ENCODE measurements at places on chromosomes 6 and 20.

GRCh38 chr6:113052506-113052905 is 705.4 kb downstream of the RFPL4B start:
- no peak for DNase-seq

DNA sequence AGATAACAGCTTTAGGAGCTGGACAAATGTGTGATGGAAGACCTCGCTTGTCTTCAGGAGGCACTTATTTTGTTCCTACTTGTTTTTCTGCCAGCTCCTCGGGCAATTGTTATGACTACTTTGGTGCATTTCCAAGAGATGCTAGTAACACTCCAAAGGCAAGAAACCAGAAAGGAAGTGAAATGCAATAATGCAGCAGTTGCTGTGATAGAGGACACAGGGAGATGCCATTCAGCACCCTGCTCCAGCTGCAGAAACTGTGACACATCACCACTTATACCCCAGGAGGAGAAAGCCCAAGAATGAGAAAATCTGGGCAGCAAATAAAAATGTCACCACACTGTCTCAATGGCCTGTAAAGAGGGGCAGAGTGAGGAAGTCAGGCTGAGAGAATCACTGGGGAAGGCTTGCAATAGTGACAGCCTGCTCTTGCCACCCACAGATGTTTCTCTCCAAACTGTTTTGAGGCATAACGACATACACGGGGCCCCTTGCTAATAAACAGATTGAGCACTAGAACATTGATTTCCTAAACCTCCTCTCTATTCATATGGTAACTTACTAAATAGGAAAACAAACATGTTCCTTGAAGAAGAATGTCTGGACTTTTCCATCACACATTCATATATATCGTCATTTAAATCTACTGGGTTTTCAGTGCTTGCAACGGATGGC is 231.0 kb upstream of the PRND start:
- DNase-seq: no peak

DNA sequence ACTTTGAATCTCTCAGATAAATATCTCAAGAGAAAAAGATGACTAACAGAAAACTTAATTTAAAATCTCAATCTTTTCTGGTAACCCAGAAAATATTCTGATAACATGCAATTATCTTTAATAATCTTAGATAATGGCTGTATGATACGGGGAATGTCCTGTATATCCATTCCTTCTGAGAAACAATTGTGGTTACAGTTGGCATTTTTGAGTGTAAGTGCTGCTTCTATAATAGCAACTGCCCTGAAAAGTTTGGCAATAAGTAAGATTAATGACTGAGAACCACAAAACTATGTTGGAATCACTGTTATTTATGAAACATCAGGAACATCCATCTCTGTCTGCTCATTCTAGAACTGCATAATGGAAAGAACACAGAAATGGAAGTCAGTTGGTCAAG is 819.7 kb downstream of the TBC1D32 start:
- DNase-seq: no peak

DNA sequence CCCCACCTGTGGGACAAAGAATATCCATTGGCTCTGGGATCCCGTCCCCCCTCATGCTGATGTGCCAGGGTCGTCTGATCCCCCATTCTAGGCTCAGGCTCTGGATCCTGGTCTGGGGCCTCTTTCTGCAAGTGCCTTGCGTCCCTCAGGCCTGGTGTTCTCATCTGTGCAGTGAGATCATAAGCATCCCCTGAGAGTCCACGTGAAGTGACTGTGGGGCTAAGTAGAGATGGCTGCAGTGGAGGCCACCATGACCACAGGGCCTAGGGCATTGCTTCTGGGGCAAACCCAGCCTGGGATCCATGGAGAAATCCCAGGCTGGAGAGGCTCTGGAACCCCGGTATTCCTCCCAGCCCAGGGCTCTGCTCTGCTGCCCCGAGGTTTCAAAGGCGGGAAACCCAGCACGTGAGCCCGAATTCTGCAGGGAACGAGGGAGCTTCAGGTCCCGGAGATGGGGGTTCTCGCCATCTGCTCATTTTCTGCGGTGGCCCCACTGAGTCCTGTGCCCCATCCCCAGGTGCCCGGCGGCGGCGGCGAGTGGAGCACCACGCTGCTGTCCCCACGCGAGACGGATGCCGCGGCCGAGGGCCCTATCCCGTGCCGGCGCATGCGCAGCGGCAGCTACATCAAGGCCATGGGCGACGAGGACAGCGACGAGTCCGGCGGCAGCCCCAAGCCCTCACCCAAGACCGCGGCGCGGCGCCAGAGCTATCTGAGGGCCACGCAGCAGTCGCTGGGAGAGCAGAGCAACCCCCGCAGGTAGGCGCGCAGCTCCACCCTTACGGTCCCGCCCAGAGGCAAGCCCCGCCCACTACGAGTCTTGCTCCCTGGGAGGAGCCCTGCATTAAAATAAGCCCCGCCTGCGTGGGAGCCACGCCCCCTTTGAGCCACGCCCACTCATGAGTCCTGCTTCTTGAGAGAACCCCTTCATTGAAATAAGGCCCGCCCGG is 105.5 kb upstream of the MYL9 start:
- peak; percentile 75 for DNase-seq

GRCh38 chr6:23055523-23055922 is 486.2 kb downstream of the HDGFL1 start:
- no peak for DNase-seq

DNA sequence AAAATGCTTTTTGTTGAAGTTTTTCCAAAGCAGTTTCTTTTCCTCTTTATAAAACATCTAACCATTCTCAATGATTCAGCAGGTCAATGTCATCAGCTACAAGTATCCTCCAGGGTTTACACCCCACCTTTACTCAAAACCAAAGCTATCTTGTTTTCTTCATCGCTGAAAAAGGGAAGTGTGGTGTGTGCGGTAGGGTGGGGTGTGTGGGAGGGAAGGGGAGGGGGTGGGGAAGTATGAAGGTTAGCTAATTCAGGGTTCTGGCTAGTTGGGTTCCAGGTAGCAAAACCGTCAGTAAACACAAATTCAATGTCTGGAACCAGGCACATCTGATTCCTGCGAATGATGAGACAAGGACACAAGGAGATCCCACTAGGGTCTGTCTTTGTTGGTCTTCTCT is 189.6 kb downstream of the GJA10 start:
- no peak for DNase-seq

GRCh38 chr6:41636833-41637193 is 1.5 kb upstream of the MDFI start:
- peak; percentile 38 for DNase-seq

- DNase-seq: no peak
These were observed 20.7 kb upstream of the TOX2 start for GRCh38 chr20:43893930-43894329.

DNA sequence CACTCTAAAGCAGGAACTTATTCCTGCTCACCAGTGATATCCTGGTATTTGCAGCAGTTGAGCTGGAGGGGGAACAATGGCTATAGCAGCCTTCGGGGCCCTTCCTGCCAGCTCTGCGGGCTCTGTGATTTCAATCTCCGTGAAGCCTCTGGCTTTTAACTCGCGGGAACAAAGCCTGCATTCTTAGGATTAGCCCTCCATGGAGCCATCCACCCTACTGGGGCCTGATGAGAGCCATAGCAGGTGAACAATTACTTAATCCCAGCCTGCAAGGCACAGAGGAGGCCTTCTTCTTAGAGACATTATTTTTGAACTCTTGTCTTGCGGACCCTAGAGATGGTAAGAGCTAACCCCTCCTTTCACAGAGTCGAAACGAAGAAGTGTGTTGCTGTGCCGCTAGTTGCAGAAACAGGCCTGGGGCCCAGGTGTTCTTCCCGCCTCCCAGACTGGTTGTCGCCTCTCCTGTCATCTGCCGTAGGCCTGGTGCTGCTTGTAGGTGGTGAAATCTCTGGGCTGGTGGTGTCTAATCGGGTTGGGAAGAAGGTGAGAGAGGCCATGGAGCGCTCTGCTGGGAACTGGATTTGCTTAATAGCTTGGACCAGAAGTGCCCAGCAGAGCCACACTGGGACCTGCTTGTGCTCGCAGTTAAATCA is 9.7 kb downstream of the GHRH start:
- DNase-seq: no peak

- no peak for DNase-seq
These were observed 826.9 kb upstream of the EYS start for GRCh38 chr6:66533921-66534404.

- DNase-seq: no peak
These were observed 231.9 kb upstream of the SGK1 start for GRCh38 chr6:134549854-134550253.

- DNase-seq: no peak
These were observed 78.6 kb downstream of the AIG1 start for GRCh38 chr6:143139239-143139784.

GRCh38 chr6:88712243-88712936 is 251.0 kb downstream of the RNGTT start:
- no peak for DNase-seq

DNA sequence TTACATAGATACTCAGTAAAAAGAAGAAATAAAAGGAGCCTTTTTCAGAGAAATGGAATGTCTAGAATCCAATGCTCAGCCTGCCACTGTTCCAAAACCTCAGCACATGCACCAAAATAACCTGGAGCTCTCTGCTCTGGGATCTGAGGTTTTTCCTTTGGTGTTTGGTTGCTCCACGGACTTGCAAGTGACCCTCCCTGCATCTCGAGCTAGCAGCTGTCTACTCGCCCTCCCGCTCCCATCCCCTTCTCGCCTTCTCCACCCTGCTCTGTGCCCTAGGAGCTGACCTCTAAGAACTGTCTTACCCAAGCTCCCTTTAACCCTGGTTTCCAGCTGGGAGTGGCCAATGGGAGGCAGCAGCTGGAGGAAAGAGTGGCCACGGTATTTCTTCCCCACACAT is 35.1 kb upstream of the FAM210B start:
- DNase-seq: no peak

DNA sequence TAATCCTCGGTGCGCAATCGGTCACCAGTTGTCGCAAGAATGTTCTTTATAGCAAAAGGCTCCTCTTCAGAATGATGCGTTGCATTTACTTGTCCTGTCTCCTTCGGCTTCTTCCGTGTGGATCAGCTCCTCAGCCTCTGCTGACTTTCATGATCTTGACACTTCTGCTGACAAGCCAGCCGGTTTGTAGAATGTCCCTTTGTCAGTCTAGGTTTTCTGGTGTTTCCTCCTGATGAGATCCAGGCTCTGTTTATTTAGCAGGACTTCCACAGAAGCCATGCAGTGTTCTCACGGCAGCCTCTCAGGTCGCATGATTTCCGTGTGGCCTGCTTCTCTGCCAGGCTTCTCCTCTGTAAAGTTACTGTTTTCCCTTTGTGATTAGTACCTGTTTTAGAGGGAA is 66.9 kb downstream of the STX11 start:
- no peak for DNase-seq

- DNase-seq: no peak
These were observed 9.4 kb downstream of the CST4 start for GRCh38 chr20:23679133-23680092.

GRCh38 chr6:108951351-108951953 is 103.2 kb downstream of the ARMC2 start:
- no peak for DNase-seq

- no peak for DNase-seq
These were observed 41.6 kb upstream of the SPDEF start for GRCh38 chr6:34597605-34598353.

DNA sequence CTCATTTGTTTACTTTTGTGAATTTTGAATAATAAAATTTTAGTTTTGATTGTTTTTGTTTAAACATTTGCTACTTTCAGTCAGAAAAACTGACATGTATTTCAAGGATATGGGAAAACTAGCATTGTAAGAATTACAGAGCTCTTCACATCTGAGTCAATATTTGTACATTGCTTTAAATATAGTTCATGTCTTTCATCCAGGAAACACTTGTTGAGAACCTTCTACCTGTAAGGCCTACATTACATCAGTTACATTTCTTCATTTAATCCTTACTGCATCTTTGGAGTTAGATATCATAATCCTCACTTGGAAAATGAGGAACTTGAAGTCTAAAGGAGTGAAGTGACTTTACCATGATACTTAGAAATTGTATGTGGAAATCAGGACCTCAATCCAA is 242.9 kb downstream of the KCNQ5 start:
- no peak for DNase-seq
